NCI-H69 (cell line): ENCODE measurements at places on chromosomes 11 and 22.

GRCh38 chr22:29979777-29980321 lies 96.9 kb downstream of the MTMR3 start:
- DNase-seq = peak; percentile 19

DNA sequence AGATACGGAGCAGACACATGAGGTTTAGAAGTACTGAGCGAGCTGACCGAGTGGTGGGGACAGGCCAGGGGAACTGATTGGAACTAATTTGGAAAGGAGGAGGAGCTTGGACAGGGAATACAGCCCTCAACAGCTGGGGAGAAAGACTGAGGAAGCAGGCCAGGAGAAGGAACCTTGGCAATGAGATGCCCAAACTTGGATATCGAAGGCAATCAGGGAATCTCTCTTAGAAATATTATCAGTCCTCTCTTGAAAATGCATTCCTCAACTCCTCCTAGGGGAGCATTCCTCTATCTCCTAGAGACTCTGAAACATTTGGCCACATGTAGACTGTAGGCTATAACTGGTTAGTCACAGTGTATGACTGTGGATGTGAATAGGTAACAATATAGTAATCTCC lies 284.6 kb downstream of the GUCY1A2 start:
- no peak for DNase-seq

DNA sequence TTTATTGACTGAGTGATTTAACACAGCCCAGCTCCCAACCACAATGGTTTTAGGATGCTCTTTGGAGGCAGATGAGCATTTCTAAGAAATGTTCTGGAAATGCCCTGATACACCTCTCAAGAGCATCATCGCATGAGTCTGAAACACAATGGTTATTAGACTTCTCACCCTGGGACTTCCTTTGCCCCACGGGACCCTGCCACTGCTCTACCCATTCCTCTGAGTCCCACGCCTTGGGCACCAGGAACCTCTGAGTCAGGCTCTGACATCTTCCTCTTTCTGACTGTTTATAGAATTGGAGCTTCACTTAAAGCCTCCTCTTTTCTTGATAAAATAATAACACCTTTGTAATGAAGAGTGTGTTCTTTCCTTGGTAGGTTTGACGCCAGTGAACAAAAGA lies 85.6 kb upstream of the PARVA start:
- no peak for DNase-seq

DNA sequence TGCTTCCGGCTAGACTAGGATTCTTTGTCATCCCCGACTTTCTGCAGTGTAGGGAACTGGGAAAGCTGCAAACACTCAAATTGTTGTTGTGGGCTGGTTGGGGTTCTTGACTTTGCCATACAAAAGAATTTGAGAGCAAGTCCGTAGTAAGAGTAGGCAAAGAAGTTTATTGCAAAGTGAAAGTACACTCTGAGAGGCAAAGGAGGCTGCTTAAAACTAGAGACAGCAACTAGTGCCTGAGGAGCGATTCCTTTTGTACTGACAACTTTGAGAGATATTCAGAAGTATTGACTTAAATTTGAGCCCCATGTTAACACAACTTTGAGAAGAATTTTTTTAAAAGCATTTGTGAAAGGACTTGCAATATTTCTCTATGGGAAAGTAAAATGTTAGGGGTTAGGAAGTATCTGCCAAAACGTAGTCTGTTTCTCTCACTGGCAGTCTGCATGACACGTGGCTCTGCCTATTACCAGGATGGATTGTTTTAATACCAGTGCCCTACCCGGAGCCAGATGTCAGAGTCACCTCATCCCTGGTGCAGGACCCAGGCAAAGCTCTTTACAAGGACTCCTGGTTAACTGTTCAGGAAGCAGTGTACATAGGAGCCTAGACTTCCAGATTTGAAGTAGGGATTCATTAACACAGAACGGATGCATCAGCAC lies 85.0 kb upstream of the CLPB start:
- no peak for DNase-seq

DNA sequence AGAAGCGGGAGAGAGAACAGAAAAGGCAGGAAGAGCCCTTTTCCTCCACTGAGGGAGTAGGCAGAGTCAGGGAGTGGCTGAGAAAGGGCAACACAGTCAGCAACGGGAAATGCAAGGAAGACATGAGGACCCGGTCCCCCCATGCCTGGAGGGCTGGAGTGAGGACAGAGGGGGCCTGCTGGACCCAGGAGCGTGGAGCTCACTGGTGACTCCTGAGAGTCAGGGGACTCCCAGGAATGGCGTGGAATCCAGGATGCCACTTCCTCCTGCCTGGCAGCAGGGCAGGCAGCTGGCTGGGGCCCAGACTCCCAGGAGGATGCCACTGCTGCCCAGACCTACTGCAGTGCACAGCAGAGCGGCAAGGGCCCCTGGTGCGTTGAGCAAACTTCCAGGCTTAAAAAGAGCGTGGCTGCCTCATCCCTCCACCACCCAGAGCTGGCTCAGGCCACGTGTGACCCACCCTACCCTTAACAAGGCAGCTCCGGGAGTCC lies 11.3 kb downstream of the C11orf21 start:
- DNase-seq = peak; percentile 80

GRCh38 chr11:19379465-19379864 lies 138.7 kb upstream of the E2F8 start:
- no peak for DNase-seq

- no peak for DNase-seq
Observed at GRCh38 chr22:36872084-36872483, 11.3 kb downstream of the NCF4 start.

GRCh38 chr11:134749040-134749839 lies 337.2 kb upstream of the B3GAT1 start:
- no peak for DNase-seq

DNA sequence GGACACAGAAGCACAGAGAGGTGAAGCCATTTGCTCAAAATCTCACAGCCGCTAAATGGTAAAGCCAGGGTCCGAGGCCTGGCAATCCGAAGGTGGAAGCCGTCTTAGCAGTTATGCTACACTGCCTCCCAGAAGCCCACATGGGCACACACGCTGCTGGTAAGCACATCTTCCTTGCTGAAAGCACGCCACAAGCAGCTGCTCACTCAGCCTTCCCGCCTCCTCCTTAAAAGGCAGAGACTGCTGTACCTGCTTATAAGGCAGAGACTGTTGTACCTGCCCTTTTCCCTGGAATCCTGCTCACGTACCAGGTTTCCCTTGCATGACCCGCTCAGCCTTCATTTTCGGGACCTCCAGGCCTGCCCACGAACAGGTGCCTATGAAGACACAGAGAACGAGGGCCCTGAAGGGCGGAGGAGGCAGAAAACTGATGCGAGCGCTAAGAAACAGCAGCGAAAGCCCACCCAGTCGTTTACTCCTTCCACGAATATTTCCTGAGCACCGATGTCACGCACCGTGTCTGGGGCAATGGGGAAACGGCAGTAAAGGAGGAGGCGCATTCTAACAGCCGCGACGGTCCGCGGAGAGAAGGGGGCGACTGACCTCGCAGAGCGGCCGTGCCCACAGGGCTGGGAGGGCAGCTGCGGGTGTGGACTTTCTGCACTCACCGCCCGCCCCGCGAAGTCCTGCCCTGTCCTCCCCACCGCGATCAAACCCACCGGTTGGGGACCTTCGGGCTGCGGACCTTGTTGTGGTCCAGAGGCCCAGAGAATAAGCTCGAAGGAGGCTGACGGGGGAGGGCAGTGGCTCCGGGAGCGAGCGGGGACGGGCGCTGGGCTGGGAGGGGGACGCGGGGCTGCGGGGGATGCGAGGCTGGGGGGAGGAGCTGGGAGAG lies 13.0 kb downstream of the SPATA19 start:
- no peak for DNase-seq

- DNase-seq = no peak
Observed at GRCh38 chr11:15532432-15532831, 417.7 kb downstream of the INSC start.

GRCh38 chr22:45142376-45142775 lies 21.3 kb upstream of the NUP50 start:
- DNase-seq = no peak

DNA sequence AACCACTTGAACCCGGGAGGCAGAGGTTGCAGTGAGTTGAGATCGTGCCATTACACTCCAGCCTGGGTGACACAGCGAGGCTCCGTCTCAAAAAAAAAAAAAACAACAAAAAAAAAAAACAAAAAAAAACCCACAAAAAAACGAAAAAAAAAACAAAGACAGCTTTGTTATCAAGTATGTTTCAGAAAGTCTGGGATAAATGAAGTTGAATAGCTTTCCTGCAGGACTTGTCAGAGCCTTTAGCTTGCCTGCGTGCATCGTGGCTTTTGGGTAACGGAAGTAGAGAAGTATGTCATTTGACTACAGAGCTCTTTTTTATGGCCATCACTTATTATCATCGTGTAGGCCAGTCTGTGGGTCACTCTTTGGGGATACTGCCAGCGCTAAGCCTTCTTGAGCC lies 14.6 kb downstream of the TRIOBP start:
- no peak for DNase-seq
